ENCODE measurements at places on chromosomes 4 and X.
A peak's percentile ranks its signal among the peaks of the same experiment; 100 is the strongest.

DNA sequence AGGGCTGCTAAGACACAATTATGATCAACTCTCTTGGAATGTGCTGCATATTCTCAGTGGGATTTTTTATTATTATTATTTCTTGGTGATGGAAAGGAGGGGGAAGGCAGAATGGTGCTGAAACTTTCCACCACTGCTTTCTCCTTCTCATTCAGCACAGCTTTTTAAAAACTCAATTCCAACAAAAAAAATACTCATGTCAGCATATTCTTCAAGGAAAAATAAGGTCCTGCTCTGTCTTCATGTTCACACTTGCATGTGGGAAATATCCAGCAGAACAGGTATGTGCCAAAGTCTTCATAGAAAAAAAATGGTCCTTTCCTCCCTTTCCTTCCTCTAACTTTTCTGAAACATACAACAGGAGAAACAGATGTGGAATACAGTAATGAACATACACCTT lies 144.0 kb upstream of the ADAMTS3 start:
- DNase-seq = no peak

DNA sequence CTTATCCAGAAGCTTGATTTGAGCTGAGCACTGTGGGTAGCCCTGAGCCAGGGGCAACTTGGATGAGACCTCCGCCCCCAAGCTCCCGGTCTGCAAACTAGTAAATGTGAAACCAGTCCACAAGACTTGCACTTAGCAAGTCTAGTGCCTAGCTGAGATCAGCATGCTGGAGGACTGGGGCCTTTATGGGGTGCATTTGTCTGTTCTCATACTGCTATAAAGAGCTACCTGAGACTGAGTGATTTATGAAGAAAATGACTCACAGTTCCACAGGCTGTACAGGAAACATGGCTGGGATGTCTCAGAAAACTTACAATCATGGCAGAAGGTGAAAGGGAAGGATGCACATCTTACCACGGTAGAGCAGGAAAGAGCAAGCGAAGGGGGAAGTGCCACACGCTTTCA lies 42.1 kb upstream of the HOPX start:
- DNase-seq = no peak

GRCh38 chr4:48896845-48897244 lies 9.7 kb downstream of the OCIAD2 start:
- no peak for DNase-seq

- no peak for DNase-seq
Measured at GRCh38 chr4:140351093-140352075, 22.1 kb upstream of the SCOC start.

DNA sequence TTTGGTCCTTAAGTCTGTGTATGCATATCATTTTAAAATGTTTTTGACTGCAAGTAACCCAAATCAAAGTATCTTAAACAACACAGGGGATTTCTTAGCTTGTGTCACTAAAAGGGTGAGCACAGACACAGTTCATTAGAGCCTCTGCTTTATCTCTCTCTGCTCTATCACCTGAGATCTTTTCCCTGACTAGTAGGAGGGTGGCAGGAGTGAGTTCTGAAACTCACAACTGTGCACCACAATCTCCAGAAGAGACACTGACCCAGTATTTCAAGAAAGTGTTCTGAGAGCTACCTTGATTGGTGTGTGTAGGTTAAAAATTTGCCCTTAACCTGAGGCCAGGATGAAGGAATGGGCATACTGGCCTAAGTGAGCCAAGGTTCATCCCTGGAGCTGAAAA lies 24.8 kb downstream of the CCSER1 start:
- DNase-seq = no peak

- DNase-seq = no peak
Measured at GRCh38 chr4:4247696-4248028, 361 bp downstream of the TMEM128 start.

DNA sequence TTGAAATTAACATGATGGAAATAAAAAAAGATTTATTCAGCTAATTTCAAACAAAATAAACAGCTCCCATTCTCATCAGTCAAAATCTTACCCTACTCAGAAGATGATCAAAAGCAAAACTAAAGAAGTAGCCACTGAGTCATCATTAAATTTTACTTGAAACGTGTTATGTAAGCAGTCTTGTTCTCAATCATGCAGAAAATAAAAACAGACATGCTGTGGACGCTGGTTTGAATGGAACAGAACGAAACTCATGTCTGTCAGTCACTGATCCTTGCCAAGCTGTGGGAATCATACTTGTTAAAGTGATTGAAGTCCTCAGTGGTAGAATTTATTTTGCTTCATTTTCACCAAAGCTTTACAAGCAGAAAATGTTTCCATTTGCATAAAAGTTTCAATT lies 77.2 kb upstream of the TLR3 start:
- DNase-seq = no peak

GRCh38 chr4:150152766-150153165 lies 74.5 kb downstream of the DCLK2 start:
- DNase-seq = no peak

- no peak for DNase-seq
Measured at GRCh38 chr4:95295157-95295556, 253.6 kb downstream of the UNC5C start.

DNA sequence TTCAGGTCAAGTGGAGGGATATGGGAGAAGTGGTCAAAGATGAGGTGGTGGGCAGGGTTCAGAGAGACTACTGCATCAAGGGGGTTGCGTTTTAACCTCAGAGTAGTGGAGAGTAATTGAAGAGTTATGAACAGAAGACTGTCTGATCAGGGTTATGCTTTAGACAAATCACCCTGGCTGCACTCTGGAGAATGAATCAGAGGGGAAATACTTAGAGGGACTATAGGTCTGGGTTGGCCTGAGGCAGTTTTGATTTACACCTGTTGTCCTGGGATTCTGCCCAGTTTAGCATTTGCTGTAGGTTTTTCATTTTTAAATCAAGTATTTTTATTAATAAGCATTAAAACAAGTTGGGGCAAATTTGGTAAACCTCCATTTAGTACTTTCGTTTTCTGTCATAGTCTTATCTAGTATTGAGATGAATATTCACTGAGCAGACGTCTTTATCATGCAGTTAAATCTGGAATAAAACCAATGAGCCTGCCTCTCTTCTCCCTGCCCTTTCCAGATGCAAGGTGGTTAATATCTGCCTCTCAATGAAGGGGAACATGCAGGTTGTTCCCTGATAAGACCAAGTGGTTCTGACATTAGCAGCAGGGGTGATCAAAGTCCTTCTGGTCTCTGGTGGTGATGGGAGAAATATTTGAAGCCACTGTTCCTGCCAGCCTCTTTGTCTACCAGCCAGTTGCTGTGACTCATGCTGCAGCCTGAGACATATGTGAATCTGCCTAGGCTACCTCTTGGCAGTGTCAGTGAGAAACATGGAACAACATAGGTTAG lies 116.0 kb upstream of the RPS6KA3 start:
- DNase-seq = no peak

DNA sequence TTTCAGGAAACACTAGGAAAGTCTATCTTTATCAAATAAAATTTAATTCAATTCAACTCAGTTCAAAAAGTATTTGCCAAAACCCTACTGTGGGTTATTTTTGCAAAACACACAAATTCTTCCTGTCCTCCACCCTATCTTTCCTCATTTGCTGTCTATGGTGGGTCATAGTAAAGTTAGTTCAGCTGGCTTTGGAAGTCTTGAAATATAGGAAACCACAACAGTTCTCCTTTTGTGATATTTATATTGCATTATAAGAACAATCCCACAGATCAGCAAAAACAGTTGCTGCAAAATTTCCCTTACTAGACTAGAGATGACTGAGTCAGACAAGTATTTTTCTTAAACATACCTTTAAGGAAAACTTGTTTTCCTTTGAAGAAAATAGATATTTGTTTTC lies 22.2 kb downstream of the CYBB start:
- DNase-seq = no peak

DNA sequence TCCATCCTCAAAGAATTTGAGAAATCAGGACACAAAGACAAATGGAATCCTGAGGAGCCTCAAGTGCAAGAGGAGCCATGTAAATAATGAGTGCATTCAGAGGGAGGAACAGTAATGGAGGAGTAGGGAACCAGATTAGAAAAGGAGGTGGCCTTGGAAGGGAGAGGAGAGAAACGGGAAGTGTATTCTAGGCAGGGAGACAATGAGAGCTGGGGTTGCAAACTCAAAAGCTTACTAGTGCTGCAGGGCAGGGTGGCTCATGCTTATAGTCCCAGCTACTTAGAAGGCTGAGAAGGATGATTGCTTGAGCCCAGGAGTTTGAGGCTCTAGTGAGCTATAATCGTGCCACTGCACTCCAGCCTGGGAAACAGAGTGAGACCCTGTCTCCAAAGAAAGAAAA lies 113.2 kb upstream of the LSM6 start:
- DNase-seq = no peak

DNA sequence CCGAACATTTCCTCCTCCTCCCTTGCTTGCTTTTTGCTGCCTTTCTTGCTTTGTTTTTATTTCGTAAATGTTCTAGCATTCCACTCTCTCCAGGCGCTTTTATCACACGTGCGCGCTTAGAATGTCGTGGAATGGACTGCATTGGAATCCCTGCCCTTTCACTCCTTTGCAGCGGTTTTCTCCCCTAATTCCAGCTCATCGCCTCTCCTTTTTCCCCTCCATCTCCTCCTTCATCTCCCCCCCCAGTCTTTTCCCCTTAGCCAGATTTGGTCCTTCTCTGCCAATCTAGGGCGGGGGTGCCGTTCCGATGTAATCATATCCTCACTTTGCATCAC lies 579 bp downstream of the OGT start:
- no peak for DNase-seq

DNA sequence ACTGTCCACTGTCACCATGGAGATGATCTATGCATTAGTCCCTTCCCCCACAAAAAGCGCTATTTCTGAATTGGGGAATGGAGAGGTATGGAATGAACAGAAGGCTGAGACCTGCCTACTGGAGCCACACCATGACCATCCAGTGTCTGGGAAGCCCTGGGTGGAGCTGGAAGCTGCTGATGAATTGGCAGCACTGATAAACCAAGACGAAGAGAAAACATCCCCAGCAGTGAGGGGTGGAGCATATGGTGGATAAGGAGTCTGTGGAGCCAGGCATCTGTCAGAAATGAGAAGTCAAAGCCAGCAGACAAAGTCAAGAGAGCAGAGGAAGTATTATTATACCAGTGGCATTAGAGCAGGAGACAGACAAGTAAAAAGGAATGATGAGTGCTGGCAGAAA lies 13.2 kb downstream of the CC2D2A start:
- DNase-seq = no peak

DNA sequence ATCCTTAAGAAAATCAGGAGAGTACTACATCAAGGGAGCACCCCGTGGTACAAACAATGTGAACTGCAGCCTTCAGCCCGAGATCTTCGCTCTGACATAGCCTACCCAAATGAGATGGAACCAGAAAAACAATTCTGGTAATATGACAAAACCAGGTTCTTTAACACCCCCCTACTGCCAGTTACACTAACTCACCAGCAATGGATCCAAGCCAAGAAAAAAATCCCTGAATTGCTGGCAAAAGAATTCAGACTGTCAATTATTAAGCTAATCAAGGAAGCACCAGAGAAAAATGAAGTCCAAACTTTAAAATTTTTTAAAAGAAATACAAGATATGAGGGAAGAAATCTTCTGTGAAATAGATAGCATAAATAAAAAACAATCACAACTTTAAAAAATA lies 101.7 kb upstream of the KLF8 start:
- DNase-seq = no peak

GRCh38 chr4:147101678-147102077 lies 156.0 kb upstream of the TTC29 start:
- no peak for DNase-seq

DNA sequence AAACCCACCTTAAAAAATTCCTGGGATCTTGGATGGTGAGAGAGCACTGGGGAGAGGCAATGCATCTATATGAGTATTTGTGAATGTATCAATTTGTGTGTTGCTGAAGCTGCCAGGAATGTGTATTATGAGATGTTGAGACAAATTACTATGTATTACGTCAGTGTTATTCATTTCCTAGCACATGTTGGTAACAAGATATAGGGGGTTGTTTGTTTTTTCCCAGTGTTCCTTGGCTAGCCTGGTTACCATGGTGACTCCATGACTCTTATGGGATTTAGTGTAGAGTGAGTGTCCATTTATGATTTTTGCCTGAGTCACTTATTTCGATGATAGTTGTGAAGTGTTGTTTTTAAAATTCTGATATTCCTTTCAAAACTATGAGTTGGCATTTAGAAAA lies 65.6 kb downstream of the RAB40A start:
- DNase-seq = peak; percentile 75

GRCh38 chr4:158769175-158769921 lies 522 bp downstream of the FNIP2 start:
- no peak for DNase-seq

DNA sequence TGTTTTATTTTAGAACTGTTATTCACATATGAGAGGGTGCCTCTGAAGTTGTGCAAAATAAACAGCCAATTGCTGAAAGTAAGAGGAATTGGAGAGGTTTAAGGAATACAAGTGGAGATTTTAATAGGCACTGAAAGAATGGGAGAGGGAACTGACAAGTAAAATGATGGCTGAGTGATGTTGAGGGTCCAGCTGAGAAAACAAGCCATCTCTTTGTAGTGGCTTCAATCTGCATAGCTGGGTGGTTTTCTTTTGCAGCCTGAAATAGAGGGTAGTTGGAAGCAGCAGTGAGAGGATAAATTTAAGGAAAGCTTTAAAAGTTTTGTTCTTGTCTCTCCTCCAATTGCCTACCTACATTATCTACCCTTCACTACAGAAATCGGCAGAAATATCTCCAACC lies 106.7 kb upstream of the DGKK start:
- DNase-seq = no peak

- DNase-seq = no peak
Measured at GRCh38 chrX:13087322-13088155, 43.1 kb upstream of the FAM9C start.

DNA sequence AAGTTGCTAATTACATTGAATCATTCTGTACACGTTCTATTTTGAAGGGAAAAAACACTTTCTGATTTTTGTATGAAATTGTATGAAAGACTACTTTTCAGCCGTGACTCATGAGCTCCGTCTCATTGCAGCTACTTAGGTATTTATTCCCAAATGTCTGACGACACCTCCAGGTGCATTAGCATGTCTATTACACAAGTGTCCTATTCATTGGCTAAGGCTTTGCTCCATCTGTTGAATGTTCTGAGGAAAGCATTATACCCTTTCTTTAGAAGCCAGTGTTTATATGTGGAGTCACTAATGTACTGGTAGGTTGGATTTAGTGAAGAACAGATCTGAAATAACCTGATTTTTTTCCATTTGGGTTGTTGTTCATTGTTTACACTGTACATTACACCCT lies 51.8 kb downstream of the MAP7D3 start:
- DNase-seq = no peak

DNA sequence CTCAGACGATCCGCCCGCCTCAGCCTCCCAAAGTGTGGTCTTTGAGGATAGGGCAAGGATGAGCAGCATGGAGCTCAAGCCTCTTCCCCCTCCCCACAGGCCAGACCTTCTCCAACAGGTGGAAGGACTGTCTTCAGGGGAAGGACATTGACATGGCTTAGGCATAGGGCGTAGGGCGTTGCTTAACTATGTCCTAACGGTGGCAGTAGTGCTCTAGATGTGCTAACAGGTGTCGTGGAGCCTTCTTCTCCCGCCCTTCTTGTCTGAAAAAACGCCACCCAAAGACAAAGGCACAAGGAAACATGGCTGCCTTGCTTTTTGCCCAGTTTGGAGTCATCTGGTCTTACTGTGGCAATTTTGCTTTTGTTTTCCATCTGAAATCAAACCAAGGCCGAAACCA lies 219.8 kb downstream of the OR13H1 start:
- no peak for DNase-seq

GRCh38 chrX:23954396-23954795 lies 46.6 kb downstream of the CXorf58 start:
- DNase-seq = no peak

- no peak for DNase-seq
Measured at GRCh38 chr4:168531305-168531704, 34.5 kb downstream of the PALLD start.

GRCh38 chrX:45070116-45071007 lies 130.3 kb downstream of the DIPK2B start:
- peak; percentile 5 for DNase-seq
